ENCODE measurements at places on chromosomes 6 and 20.

- peak; percentile 97 for DNase-seq
These were observed 1310.5 kb upstream of the CITED2 start for GRCh38 chr6:140684776-140685550.

DNA sequence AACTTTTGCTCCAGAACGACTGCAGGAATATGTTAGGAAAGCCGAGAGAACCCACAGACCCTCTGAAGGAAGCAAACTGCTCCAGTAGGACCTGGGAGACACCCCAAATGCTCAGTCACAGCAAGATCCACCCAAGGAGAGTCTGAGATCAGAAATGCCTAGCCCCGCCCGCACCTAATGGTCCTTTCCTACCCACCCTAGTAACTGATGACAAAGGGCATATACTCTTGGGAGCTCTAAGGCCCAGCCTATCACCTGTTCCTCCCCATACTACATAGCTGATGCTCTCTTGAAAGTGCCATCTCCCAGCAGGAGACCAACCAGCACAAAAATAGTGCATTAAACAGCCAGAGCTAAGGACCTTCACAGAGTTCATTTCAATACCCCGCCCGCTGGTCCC, 67.6 kb downstream of the CD2AP start:
- DNase-seq, result no peak

DNA sequence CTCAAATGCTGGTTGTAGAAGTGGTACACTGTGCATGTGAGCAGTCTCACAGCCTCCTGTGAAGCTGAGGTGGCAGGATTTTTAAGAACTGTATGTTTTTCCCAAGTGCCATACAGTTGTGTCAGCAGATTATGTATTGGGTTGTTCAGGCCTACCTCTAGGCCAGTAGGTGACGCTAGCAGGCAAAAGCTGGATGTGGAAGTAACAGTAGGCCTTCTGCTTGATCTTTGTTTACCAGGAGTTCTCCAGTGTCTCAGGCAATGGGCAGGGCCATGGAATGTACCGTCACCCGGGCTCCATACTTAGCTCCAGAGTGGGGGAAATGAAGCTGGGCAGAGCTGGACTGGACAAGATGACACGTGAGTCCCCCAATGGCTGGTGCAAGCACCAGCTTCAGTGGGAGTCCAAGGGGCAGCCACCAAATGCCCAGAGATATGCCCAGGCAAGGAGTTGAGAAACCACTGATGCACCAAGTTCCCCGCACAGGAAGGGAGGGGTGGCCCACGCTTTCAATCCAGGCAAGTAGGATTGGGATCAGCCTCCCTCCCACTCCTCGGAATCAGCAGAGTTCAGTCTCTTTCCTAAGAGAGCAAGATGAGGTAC, 289.7 kb downstream of the HTR1B start:
- no peak for DNase-seq

DNA sequence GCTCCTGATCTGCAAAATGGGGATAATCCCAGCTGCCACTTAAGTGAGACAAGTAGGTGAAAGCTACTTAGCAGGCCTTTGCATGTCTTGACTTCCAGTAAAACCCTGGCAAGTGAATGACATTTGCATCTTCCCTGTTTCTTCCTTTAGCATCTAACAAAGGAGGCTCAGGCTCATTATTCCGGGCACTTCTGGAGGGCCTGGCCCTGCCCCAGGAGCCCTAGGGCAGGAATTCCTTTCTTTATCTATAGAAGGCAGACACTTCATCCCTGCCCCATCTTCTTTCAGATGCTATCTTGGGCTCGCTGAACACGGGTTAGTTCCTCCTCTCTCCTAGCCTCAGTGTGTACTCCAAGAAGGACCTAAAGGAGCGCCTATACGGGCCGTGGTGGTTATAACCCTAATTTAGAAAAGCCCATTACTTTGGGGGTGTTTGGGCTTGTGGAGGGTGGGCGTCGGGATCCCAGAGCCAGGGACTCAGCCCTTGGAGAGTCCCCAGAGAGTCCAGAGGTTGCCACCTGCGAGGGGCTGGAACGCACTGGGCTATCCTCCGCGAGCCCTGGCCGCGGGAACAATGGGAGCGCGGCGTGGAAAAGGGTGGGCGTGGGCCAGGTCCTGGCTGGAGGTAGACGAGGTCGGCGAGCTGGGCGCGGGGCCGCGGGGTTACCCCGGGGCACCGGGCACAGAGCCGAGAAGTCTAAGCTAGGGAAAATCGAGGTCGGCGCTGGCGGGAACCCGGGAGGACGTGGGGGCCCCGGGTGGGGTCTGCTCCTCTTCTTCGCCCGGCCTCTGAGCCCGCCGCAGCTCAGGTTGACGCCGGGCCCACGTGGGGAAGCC, 62.8 kb upstream of the EPB41L1 start:
- DNase-seq, result no peak

Measured in NCI-H69 (cell line).